ENCODE measurements at places on chromosomes 11 and 22.
A peak's percentile ranks its signal among the peaks of the same experiment; 100 is the strongest.

GRCh38 chr11:60954421-60954820 is 2.4 kb upstream of the SLC15A3 start:
- no peak for DNase-seq

DNA sequence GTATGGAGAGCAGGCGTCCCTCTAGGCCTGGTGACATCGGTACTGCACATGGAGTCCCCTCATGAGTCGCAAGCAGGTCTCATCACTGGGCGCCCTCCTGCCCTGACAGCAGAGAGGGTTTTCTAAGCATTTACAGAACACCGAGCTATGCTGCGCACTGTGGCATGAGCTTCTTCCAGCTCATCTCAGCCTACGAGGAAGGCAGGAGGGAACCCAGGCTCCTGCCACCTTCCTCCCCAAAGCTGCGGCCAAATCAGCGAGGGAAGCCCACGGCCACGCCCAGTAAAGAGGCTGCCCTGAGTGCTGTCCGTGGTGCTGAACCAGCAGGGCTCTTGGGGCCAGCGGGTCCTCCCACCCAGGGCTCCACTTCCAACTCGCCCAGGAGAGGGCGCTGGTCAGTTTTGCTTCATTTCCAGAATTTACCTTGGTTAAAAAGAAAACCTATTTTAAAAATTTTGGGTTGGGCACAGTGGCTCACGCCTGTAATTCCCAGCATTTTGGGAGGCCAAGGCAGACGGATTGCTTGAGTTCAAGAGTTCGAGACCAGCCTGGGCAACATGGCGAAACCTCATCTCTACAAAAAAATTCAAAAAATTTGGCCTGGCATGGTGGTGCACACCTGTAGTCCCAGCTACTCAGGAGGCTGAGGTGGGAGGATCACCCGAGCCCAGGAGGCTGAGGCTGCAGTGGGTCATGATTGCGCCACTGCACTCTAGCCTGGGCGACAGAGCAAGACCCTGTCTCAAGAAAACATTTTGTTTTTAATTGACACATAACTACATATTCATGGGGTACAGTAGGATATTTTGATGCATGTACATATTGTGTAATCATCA is 34.2 kb downstream of the PHF21B start:
- DNase-seq = peak; percentile 11

GRCh38 chr22:24076091-24076867 is 65.2 kb downstream of the CABIN1 start:
- DNase-seq = no peak

DNA sequence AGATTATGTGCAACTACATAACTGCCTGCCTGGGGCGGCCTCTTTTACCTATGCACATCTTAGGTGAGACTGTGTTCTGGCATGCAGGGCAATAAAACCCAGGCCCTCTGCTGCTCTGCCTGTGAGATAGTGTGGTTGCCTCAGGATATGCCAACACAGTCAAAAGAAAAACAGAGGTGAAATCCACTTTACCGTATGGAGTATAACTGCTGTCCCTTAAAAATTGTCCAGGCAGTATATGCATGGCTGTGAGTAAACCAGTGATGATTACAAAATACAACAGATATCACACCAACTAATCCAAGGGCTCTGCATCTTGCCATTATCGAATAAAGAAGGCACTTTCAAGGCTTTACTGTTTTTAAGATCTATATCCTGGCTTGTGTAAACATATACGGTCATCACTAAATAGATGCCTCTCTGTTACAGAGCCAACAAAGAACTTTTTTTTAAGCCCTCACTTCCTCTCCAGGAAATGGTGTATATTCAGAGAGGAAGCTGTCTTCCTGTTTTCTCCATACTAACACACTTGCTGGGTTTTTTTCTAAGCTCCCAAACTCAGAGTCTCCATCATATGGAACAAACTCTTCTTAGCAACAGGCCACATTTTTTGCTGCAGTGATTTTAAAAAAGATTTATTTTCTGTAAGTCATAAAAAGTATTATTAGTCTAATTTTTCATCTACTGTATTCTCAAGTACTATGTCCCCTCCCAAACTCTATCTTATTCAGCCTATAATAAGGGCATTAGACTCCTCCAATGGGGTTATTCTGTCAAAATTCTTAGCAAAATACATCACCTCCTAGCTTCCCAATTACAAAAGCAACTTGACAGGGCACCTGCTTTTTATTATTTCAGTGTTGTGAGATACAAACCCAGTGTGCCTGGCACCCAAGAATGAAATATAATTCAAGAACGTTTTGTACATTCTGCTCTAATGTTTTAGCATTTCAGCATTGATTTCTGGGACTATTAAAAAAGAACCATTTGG is 135.2 kb downstream of the MAML2 start:
- DNase-seq = peak; percentile 32

DNA sequence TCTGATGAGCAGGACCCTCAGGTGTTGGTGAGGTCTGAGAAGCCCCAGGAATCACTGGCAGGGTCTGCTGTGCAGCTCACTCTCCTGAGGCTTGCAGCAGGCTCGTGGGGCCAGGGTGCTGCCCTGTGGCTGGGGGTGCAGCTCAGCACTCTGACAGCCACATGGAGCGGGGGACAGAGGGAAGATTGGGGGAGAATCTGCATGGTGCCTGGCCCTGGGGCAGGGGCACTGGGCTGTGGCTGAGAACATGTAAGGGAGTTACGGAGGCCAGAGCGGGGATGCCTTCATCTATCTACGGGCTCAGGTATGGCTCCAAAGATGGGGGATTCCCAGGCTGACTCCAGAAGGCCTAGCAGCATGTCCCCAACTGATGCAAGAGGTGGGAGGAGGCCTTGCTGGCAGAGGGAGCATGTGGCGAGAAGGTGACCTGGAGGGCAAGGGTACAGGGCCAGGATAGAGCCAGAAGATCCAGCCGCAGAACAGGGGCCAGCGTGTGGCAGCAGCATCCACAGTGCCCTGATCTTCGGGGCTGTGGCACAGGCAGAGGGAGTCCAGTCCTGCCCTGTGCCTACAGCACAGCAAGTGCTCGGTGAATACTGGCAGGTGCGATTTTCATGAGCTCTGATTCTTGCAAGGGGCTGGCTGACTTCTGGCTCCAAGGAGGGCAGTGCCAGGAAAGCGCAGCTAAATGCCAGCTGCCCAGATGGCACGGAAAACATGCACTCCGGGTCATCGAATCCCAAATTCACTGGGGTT is 184.7 kb downstream of the CTTN start:
- DNase-seq = no peak

GRCh38 chr11:64996710-64997380 is at the start of gene BATF2:
Gene BATF2, minus strand, starts transcription at chr11:64996971. Its CDS starts 57 bp downstream, at chr11:64996914.
- no peak for DNase-seq

DNA sequence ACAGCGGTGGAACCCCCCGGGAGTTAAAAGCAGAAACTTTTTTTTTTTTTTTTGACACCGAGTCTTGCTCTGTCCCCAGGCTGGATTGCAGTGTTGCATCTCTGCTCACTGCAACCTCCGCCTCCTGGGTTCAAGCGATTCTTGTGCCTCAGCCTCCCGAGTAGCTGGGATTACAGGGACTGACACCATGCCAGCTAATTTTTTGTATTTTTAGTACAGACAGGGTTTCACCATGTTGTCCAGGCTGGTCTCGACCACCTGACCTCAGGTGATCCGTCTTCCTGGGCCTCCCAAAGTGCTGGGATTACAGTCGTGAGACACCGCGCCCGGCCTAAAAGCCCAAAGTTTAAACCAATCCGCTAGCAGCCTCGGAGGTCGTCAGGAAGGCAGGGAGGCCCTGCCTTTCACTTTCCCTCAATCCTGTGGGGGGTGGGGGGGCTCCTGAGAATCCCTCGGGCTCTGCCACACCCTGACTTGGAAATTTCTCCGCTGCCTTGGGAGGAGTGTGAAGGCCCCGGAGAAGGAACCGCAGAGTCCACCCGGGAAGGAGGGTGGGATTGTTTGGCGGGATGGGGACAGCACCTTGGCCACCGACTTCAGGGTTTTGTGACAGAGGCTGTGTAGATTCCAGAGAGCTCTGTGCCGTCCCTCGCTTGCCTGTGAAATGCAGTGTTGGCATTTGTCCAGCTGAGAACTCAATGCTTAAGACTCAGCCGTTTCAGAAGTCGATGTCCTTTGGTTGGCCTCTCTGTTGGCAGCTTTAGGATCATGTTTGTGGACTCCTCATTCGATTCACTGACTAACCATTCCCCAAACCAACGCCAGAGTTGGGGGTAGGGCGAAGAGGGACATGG is 1.0 kb downstream of the ARHGAP8 start:
- no peak for DNase-seq
